Coronary artery (tissue), 2 donors: ENCODE measurements at places on chromosomes 3 and 15.

DNA sequence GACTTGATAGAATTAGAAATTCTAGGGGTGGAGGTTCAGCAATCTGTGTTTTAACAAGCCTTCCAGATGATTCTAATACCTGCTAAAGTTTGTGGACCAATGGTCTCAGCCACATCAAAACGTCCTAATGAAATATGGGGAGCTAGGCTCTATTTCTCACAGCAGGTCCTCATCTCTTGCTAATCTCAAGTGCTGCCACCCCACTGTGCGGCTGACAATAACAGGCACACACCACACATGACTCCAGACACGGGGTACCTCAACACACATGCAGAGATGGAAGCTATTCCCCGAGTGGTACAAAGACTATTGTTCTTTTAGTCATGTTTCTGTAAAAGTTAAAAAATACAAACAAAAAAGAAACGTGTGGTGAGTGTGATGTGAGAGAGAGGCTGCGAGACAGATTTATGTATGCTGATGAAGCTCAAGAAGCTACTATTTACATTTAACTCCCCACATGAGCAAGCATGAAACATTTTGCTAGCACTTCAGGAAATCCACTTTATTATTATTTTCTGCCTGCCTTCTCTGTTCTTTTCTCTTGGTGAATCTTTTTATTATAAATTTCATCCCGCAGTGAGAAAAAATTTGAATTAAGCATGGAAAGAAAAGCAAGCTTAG, 405.6 kb downstream of the MAGI1 start:
- DNase-seq: no peak

- DNase-seq: no peak
Observed at GRCh38 chr15:85404176-85404917, 23.9 kb downstream of the AKAP13 start.

- DNase-seq: no peak
Observed at GRCh38 chr3:101303836-101304235, 16.5 kb downstream of the IMPG2 start.

DNA sequence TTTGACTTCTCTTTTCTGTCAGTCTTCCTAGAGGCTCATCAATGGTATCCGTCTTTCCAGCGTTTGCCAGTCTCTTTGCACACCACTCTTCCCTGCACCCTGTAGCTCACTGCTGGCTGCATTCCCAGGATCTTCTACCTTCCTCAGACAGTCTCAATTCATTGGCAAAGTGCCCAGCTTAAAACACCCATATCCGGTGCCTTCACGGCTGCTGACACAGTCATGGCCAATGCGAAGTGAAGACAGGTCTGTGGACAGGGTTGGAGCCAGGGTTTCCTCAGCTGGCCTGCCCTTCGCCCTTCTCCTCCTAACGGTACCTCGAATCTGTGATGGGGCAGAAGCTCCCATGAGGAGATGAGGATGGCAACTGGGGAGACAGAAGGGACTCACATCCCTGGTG, 36.1 kb downstream of the PTH1R start:
- no peak for DNase-seq
